ENCODE measurements at places on chromosomes 16 and 17.

- DNase-seq = no peak
Measured at GRCh38 chr17:29069526-29070041, 26.6 kb downstream of the PIPOX start.

GRCh38 chr17:9676084-9676483 lies 30.8 kb downstream of the USP43 start:
- DNase-seq = no peak

- DNase-seq = no peak
Measured at GRCh38 chr16:80938004-80938878, 68.4 kb downstream of the CMC2 start.

DNA sequence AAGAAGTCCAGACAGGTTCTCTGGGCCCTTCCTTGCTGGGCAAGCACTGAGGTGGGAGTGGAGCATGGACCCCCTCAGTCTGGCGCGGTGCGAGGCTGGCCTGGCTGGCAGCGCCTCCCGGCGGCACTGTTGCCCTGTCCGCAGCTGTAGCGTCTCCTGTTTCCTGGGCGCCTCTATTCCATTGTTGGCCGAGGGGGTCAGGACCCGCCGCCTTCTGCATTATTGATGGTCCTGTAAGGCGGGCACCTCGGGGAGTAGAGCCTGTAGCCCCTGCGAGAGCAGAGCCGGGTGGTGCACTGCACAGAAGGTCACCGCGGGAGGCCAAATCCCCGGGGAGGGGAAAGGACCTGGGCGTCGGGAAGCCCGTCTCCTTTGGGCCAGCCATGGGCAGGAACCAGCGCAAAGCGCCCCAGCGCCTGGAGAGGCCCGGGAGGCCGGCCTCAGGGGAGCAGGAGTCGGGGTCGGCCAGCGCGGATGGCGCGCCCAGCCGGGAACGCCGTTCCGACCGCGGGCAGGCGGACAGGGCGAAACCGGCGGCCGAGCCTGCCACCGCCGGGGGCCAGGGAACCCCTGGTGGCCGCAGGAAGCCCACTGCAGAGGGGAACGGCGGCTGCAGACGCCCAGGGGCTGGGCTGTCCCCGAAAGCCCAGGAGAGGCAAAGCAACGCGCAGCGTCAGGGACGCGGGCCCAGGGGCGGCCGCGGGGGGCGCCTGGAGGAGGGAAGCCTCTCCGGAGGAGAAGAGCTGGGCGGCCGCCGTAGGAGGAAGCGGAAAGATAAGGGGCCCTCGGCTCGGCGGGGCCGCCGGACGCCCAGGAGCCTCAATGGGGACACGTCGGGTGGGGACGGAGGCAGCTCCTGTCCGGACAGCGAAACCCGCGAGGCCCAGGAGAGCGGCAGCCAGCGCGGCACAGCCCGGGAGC lies at the start of gene MYO15B:
MYO15B (plus strand) TSS at position 126 of the 921 bp plus-strand sequence; CDS start at position 384, 258 bp downstream.
- DNase-seq = peak; percentile 84

DNA sequence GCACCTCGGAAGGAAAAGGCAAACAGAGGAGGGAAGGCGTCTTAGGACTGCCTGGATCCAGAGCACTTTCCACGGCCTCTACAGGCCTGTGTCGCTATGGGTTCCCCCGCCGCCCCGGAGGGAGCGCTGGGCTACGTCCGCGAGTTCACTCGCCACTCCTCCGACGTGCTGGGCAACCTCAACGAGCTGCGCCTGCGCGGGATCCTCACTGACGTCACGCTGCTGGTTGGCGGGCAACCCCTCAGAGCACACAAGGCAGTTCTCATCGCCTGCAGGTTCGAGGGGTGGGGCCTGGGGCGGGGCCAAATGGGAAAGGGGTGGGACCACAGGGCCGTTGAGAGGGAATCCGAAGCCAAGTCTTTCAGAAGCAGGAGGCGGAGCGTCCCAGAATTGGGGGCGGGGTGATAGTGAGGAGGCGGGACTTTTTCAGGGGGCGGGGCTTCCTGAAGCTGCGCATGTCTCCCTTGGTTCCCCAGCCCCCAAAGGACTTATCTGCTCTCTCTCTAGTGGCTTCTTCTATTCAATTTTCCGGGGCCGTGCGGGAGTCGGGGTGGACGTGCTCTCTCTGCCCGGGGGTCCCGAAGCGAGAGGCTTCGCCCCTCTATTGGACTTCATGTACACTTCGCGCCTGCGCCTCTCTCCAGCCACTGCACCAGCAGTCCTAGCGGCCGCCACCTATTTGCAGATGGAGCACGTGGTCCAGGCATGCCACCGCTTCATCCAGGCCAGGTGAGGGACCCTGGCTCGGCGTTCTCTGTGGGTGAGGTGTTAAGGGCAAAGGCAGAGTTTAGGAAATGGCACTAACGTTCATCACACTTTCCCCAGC lies 939 bp downstream of the BCL6B start:
- DNase-seq = peak; percentile 96

DNA sequence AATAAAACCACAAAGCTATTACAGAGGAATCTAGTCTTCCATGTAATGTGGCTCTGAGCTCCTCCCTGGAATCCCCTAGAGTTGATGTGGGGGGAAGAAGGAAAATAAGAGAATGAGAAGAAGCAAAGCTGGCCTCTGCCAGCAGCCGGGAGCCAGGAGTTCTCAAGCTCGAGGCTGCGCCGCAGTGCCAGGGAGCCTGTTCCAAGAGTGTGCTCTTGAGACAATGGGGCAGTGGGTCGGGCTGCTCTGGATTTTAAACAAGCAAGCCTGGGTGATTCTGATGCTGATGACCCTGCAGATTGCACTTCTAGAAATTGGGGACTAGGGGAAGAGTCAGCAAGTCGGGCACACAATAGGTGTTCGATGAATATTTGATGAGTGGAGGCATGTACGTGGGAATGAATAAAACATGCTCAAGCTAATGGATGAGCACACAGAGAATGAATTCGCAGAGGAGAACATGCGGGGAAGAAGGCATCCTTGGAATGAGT lies 119.9 kb downstream of the CMIP start:
- no peak for DNase-seq

DNA sequence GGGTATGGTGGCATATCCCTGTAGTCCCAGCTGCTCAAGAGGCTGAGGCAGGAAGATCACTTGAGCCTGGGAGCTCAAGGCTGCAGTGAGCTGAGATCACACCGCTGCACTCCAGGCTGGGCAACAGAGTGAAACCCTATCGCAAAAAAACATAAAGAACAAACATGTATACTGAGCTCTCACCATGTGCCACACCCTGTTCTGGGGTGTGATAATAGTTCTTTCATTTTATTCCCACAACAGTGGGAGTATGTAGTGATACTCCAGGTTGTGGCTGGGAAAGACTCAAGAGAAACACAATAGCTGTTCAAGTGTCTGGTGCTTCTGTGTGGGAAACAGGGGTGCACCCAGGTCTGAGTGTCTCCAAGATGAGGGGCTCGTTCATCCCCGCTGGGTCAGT lies 90.7 kb downstream of the SOCS1 start:
- no peak for DNase-seq

DNA sequence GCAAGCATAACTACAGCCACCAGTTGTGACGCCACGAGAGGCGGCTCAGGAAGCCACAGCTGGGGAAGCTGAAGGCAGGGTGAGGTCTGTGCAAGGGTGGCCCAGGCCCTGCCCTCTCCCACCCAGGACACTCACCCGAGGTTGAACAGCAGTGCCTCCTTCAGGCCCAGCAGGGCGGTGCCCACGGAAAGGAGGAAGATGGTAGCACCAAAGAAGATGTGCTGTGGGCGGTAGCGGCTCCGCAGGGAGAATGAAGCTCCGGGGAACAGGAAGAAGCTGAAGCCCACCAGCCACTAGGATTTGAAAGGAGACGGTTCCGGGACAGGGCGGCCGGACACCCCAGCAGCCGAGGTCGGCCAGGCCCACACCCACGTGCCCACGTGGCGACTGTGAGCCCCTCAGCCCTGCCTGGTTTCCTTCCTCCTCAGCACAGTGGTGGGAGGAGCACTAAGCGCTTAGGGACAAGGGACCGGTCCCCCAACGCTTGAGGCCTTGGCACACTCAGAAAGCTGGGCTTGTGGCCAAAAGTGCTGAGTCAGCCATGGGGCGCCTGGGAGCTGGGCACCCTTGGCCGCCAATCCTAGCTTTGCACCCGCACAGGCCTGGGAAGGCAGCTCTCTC lies 11.0 kb downstream of the CYB561 start:
- DNase-seq = no peak

DNA sequence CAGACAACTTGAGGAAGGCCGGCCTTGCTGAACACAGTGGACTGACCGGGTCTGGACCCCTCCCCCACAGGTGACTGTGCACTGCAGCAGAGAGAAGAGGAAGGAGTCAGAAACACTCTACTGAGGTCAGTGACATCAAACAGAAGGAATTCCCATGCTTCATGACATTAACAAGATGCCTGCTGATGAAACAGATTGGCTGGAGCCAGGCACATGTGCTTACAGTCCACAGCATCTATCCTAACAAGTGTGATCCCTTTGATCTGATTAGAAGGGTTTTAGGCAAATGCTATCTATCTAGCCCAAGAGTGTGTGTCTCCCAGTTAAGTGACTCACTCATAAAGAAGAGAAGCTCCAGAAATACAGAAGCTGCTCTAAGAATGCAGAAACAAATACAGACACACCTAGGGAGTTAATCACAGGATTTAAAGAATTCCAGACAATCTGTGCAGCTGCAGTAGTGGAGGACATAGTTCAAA lies 90.2 kb downstream of the SYCE1L start:
- DNase-seq = no peak

DNA sequence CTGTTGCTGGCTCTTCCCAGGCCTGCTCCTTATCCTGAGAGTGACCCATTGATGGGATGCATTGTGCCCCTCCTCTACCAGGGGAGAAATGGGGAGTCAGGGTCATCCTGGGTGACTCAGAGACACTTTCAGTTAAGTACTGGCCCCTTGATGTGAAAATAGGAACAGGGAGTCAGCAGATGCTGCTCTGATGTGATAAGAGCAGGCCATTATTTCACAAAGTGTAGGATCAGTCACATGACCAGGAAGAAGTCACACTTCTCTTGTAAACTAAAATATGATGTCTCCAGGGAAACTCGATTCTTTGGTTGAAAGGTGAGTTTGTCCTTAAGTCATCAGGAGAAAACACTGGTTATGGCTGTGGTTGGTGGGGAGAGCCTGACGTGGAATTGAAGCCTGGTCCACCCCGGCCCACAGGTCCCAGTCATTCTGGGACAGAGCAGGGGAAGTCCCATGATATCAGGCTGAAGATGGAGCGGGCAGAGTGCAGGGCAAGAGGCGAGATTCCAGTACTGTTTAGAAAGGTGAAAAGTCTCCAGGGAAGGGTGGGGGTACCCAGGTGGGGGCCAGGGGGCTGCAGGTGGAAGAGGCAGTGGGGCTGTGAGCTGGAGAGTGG lies 88.6 kb upstream of the NLRP1 start:
- DNase-seq = no peak

DNA sequence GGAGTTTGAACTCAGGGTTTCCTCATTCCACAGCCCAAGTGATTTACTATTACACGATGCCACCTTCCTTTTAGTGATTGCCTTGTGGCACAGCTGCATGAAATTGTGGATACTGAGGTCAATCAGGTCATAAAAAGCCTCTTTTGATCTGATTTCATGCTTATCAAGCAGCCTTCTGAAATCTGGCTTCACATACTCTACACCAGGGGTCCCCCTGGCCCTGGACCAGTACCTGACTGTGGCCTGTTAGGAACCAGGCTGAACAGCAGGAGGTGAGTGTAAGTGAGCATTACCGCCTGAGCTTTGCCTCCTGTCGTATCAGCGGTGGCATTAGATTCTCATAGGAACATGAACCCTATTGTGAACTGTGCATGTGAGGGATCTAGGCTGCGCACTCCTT lies 13.8 kb downstream of the SLFN5 start:
- DNase-seq = no peak

- no peak for DNase-seq
Measured at GRCh38 chr17:82332669-82333278, 792 bp downstream of the SECTM1 start.

- DNase-seq = no peak
Measured at GRCh38 chr16:66522816-66523590, 26.9 kb downstream of the TK2 start.

GRCh38 chr16:87598431-87598830 lies 3.9 kb upstream of the JPH3 start:
- DNase-seq = no peak

GRCh38 chr17:63946440-63947363 lies 14.6 kb upstream of the CD79B start:
- peak; percentile 77 for DNase-seq

GRCh38 chr16:26195225-26195624 lies 503.5 kb downstream of the HS3ST4 start:
- no peak for DNase-seq

DNA sequence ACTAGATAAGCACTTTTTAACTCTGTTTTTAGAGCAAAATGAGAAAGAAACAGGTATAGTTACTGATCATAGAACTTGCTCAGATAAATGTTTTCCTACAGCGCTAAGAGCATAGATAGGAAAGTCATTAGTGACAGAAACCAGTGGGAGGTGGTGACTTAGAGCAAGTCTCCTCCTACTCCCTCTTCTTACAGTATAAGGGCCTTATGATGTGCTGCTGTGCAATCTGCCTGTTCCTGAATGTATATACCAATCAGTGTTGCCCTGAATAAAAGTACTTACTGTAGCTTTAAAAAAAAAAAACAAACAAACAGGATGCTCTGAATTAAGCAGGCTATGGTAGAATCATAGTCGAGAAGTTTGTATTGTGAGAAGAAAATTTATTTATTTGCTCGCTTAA lies 23.3 kb upstream of the RASL10B start:
- DNase-seq = no peak

DNA sequence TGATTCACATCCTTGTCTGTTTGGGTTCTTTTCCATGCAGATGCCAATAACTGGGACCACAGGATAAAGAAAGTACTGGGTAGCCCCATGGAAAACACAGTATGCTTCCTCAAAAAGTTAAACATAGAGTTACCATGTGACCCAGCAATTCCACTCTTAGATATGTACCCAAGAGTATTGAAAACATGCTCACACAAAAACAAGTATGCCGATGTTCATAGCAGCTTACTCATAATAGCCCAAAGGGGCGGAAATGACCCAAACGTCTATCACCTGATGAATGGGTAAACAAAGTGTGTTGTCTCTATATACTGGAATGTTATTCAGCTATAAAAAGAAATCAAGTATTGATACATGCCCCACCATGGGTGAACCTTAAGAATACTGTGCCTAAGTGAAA lies 55.4 kb downstream of the CYB5B start:
- DNase-seq = no peak

GRCh38 chr17:16406742-16407674 lies 8.4 kb upstream of the TRPV2 start:
- DNase-seq = no peak

Measured in stimulated activated naive CD8-positive, alpha-beta T cell treated with anti-CD3 and anti-CD28 coated beads, Interleukin-15, amount 100 ng/mL, for 72 hours (primary cell).